Lower leg skin (tissue), 4 donors: ENCODE measurements at places on chromosomes 2 and 18.

GRCh38 chr2:144996225-144996795, 476.4 kb upstream of the ZEB2 start:
- no peak for DNase-seq

- no peak for DNase-seq
Observed at GRCh38 chr2:241816431-241817121, 7.6 kb downstream of the NEU4 start.

DNA sequence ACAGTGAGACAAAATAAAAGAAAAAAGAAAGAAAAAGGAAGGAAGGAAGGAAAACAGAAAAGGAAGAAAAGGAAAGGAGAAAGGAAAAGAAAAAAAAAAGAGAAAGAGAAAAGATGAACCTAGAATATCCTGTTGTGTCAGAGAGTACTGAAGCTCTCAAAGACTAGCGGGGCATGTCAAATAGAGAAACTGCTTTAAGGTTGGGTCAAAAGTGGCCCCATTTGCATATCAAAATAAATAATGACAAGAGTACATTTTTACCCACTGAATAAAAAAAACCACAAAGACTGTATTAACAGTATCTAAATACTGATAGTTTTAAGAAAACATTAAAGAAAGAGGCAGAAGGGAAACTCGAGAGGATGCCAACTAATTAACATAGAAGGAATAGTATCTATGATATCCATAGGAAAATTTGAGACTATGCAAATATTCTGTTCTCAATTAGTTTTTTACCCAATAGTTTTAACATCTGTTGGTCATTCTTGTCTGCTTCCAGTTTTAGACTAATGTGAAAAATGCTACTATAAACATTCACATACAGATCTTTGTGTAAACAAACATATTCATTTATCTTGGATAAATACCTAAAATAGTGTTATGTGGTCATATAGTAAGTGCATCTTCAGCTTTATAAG, 53.2 kb downstream of the SFXN5 start:
- DNase-seq: no peak

DNA sequence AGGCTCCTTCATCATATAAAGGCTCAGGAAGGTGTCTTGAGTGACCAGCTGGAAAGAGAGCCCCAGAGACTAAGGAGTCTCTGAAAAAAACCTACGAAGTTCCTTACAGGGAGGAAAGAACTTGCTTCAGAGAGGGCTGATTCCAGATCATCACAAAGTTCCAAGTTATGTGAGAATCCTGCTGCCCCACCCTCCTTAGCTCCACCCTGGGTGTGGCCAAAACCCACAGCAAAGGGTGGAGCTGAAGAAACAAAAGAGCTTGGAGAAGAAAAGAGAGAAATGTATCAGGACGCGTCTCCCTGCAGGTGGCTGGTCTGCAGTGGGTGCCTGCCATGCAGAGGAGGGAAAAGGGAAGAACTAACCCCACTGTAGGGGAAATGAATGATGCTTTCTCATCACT, 32.8 kb upstream of the ZNF396 start:
- no peak for DNase-seq

DNA sequence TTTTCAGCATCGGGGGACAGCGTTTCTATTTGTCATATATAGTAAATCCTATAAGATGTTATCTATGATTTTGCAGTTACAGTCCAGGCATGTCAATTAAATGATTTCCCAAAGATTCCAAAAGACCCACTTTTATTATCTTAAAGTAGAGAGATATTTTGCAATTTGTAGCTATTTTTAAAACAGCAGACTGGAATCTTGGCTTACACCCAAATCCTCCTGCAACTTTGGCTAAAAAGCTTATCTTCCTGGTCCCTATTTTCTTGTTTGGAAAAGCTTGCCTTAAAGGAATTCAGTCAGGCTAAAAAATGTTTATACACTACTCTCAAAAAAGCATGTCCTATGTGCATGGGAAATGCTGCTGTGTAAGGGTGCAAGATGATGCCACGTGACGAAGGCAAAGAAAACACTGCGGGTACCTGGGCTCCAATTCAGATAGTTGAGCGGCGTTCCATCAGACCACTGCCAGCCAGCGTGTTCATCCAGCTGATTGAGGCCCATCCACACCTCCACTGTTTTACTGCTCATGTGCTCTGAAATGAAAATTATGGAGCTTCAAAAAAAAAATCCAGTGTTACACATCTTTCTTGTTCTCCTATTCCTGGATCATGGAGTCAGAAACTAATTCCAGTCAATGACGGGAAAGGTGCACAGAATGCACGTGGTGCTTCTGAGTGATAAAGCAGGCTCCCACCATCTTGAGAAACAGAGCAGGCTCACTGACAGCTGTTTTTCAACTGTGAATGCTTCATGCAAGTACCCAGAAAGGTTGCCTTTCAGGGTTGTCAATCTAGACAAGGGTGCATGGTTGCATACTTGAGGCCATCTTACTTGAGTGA, 33.8 kb downstream of the PLA2R1 start:
- no peak for DNase-seq
